ENCODE measurements at places on chromosomes 16 and 17.

GRCh38 chr16:57669476-57670162 lies 1.5 kb downstream of the ADGRG3 start:
- peak; percentile 66 for DNase-seq

GRCh38 chr17:2551493-2551892 lies 39.8 kb upstream of the METTL16 start:
- no peak for DNase-seq

- peak; percentile 90 for DNase-seq
Measured at GRCh38 chr16:57284209-57284951, at the start of gene PLLP. PLLP (minus strand) TSS chr16:57284672; CDS start chr16:57284540, 132 bp downstream.

- no peak for DNase-seq
Measured at GRCh38 chr16:84548508-84548907, 44.0 kb upstream of the MEAK7 start.

DNA sequence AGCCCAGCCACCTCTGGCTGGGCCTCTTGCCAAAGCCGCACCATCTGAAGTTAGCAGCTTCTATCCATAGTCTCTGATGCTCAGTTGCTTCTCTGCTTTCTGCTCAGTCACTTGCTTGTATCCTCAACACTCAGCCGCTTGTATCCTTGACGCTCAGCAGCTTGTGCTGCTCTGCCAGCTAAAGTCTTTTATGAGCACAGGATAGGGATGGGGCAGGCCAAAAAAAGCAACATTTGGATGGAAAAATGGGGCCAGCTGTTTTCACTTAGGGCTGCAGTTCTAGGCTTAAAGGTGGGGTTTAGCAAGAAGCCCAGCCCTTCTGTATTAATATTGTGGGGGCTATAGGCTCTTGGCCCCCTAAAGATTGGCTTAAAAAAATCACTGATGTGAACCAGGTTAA lies 739.4 kb downstream of the CDH8 start:
- no peak for DNase-seq

DNA sequence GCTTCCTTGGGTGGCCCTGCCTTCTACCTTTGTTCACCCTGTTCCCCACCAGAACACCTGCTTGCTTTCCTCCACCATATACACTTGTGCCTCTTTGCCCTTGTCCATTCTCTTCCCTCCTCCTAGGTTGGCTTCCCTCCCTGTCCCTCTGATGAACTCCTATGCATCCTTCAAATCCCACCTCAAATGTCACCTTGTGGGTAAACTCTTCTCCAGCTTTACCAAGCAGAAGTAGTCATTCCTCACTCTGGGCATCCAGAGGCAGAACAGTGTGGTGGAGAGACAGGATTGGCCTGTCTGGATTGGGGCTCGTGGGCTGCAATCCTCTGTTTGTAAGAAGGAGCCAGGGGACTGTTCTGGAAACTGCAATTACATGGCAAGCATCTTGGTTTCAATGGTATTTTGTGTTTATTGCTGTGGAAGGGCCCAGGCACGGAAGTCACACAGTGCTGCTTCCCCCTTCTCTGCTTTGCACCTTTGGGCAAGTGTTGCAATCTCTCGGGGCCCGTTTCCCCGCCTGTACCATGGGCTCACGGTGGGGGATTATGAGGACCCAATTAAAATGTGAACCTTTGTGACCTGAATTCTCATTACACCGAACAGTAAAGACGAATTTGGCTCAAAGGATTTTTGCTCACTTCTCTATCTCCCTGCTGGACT lies 21.9 kb upstream of the NXPH3 start:
- no peak for DNase-seq

- peak; percentile 95 for DNase-seq
Measured at GRCh38 chr17:17018612-17019429, 23.4 kb upstream of the MPRIP start.

DNA sequence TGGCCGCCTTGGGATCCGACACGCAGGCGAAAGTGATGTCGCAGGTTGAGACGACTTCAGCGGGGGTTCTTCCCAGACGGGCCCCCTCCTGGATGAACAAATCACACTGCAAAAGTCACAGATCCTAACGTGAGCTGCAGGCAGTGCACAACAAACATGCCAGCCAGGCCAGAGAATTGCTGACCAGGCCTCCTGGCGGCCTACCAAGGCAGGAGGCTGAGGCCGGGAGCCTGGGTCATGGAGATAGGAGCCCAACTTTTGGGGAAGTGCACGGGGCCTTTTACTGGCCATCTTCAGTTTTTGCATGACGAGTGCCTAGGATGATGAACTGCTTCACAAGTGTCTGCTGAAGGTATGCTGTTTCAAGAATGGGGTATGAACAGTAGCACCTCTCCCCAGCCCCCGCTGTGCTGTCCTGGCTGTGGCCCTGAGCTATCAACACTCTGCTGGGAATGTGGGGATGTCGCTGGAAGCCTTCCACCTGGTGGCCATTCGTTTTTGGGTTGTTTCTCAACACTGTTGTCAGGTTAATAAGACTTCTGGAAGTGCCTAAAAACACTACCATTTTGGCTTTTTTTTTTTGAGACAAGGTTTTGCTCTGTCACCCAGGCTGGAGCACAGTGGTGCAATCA lies 12.2 kb upstream of the ROGDI start:
- no peak for DNase-seq

DNA sequence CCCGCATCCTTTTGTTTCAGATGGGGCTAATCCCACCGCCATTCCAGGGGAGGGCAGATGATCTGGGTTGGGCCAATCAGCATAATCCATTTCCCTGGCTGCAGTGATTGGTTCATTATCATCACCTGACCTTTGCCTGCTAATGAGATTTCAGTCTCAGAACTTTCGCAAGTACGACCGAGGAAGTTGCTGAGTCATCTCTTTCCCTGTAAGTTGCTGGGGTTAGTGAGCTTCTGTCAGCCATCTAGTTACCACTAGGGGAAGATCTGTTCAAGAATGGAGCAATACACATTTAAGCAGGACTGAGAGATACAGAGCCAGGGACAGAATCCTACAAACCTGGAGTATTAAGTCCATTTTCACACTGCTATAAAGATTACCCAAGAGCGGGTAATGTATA lies 65.3 kb upstream of the NUDT7 start:
- no peak for DNase-seq

- no peak for DNase-seq
Measured at GRCh38 chr17:5516060-5516792, 29.9 kb downstream of the MIS12 start.

DNA sequence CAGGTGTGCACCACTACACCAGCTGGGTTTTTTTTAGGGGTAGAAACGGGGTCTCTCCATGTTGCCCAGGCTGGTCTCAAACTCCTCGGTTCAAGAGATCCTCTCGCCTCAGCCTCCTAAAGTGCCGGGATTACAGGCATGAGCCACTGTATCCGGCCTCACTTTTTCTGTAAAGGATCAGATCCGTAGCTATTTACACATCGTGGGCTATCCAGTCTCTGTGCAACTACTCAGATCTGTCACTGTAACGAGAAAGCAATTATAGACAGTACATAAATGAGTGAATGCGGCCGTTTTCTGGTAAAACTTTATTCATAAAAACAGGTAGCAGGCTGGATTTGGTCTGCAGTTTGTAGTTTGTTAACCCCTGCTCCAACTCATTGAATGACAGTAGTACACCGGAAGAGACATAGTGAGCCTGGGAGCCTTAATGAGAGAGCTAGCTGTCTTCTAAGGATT lies 44.5 kb downstream of the VMP1 start:
- no peak for DNase-seq

- no peak for DNase-seq
Measured at GRCh38 chr17:8954339-8954738, 11.2 kb downstream of the PIK3R5 start.

- DNase-seq, result no peak
Measured at GRCh38 chr16:82943371-82943770, 316.6 kb downstream of the CDH13 start.

Measured in DMS53 (cell line).